Adipose tissue (tissue), 3 donors: ENCODE measurements at places on chromosomes 1 and 21. TPM values are rescaled to one million over a fixed set of nuclear protein-coding genes. Genes with fewer than 3 reads are reported as not detected.

Gene SPATA46
- not detected for polyA plus RNA-seq

Gene ZNF695
- 0.12 TPM for polyA plus RNA-seq

Gene SV2A
- 0.33 TPM for polyA plus RNA-seq

Gene ELAVL4
- polyA plus RNA-seq: not detected

Gene PGBD5
- 0.48 TPM for polyA plus RNA-seq

Gene MPL
- polyA plus RNA-seq: 0.07 TPM

Gene DENND1B
- 1.3 TPM for polyA plus RNA-seq

Gene CLCA2
- 0.11 TPM for polyA plus RNA-seq

Gene TRNAU1AP
- 20.8 TPM for polyA plus RNA-seq

Gene PRR9
- polyA plus RNA-seq: not detected

Gene COL16A1
- polyA plus RNA-seq: 19.0 TPM

Gene SMIM1
- 1.8 TPM for polyA plus RNA-seq

Gene CLIC6
- 2.1 TPM for polyA plus RNA-seq

Gene VCAM1
- 26.7 TPM for polyA plus RNA-seq

Gene C21orf58
- polyA plus RNA-seq: 1.4 TPM

Gene EDN2
- polyA plus RNA-seq: 1.4 TPM

Gene CFHR1
- not detected for polyA plus RNA-seq

Gene KLF18
- not detected for polyA plus RNA-seq

Gene AXDND1
- 0.28 TPM for polyA plus RNA-seq

Gene INSRR
- 0.39 TPM for polyA plus RNA-seq

Gene KLHL12
- polyA plus RNA-seq: 9.5 TPM

Gene EXTL1
- polyA plus RNA-seq: 0.04 TPM

Gene TTC39A
- polyA plus RNA-seq: 2.9 TPM

Gene OR2M7
- polyA plus RNA-seq: not detected

Gene MX2
- polyA plus RNA-seq: 12.6 TPM

Gene KCNH1
- 0.08 TPM for polyA plus RNA-seq

Gene NTMT2
- polyA plus RNA-seq: not detected

Gene EFNA3
- polyA plus RNA-seq: 0.56 TPM

Gene SIM2
- polyA plus RNA-seq: 0.51 TPM
